Kidney glomerular epithelial cell (primary cell): ENCODE measurements at places on chromosomes 16 and 17.

DNA sequence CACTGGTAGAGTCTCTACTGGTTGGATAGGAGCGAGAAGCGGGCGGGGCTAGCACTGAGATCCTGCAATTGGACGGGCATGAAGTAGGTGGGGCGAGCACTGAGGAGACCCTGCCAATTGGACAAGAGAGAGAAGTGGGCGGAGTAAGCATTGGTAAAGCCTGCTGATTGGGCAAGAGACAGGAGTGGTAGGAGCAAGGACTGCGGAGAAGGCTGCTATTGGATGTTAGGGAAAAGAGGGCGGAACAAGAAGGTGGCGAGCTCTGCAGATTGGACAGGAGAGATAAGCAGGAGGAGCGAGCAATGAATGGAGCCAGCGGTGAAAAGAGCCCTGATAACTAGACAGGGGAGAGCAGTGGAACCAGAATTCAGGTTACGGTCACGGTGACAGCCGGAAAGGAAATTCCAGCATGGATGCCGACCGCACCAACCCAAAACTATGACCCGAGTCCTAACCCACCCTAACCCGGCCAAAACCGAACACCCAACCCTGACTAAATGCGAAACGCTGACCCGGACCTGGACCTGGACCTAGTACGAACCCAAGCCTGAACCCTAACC is 4.8 kb downstream of the SCGB1C2 start:
- DNase-seq: peak; percentile 23

GRCh38 chr17:78617511-78618061 is 40.4 kb upstream of the DNAH17 start:
- DNase-seq: no peak

GRCh38 chr17:8656693-8657092 is 26.2 kb upstream of the MYH10 start:
- no peak for DNase-seq

- peak; percentile 36 for DNase-seq
Measured at GRCh38 chr16:67546761-67547422, 15.4 kb upstream of the CTCF start.

DNA sequence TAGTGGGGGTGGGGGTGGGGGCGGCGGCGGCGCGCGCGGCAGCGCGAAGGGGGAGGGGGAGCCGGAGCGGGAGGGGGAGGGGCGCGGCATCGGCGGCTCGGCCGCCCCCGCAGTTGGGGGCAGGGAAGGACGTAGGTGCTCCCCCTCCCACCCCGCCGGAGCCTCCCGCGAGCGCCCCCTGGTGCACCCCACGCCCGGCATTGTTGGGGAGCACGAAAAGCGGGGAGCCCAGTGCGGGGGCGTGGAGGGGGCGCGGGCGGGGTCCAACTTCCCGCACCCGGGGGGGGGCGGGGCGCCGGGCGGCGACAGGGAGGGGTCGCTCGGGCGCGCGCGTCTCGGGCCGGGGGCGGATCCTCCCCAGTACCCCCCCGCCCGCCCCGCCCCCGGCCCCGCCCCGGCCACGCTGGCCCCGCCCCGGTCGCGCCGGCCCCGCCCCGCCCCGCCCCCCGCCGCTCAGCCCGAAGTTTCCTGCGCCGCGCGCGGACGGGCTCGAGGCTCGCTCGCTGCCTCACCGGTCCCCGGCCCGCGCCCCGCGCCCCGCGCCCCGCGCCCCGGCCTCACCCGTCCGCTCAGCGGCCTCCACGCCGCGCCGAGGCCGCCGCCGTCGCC is at the start of gene CACNA1H:
TSS of gene CACNA1H (plus strand) at position 456 of the 609 bp plus-strand sequence. CDS start 632 bp downstream, outside the sequence.
- DNase-seq: no peak

DNA sequence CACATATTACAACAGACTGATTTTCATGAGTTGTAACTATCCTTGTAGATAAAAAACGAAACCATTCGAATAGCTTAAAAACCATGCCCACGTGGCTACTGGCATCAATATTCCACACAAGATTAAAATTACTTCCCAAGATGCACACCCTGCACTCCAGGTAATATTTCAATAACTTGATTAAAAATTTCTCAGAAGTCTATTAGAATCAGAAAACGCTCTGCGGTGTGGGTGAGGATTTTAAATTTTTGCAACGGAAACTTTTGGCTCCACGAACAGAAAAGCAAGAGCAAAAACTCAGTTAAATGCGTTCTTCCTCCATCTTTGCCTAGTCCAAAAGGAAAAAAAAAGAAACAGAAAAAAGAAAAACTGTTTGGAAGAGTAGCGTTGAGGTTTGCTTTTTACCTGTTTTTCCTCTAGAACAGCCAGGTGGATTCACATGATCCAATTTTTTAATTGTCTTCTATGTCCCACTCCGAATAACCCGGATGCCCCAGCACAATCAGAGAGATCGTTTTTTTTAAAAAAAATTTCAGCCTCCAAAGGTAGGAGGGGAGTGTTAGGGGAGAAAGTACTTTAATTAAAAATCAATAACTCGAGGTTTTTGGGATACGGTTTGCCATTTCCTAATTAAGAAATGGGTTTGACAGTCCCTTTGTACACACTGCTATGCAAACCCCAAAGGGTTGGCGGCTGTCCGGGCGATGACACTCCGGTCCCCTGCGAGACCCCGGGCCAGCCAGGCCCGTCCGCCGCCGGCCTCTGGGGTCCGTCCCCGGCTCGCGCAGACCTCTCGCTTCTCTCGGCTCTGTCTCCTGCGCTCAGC is 708 bp upstream of the NFAT5 start:
- no peak for DNase-seq
